Activated CD4-positive, alpha-beta T cell treated with anti-CD3 and anti-CD28 coated beads, Interleukin-2, amount 10 ng/mL, durations not matched to agents 7 days and 5 days (primary cell): ENCODE measurements at places on chromosomes 1 and 21.

- DNase-seq = no peak
These were observed 448 bp downstream of the G0S2 start for GRCh38 chr1:209675565-209676154.

GRCh38 chr1:57064379-57065140, 98.7 kb upstream of the C8B start:
- no peak for DNase-seq

DNA sequence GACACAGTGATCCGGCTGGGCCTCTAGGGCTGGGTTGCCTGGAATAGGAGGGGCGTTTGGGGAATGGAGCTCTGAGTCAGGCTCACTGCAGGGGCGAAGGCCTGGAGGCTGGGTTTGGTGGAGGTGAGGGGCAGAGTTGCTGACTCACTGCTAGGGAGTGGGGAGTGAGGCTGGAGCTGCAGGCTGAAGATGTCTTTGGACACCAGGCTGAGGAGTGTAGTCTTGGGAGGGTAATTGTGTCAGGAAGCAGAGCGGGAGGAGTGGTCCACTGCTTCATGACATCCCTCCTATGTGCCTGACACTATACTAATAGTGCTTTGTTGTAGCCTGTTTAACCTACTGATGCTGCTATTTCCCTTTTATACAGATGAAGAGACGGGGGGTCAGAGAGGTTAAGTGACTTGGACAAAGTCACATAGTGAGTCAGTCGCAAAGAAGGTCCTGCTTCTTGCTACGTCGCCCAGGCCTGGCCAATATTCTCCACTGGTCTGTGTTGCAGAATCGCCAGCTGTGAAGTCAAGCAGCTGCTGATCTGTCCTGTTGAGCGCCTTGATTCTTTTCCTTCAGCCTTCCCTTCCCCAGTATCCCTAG, 13.6 kb downstream of the ACTL8 start:
- no peak for DNase-seq

DNA sequence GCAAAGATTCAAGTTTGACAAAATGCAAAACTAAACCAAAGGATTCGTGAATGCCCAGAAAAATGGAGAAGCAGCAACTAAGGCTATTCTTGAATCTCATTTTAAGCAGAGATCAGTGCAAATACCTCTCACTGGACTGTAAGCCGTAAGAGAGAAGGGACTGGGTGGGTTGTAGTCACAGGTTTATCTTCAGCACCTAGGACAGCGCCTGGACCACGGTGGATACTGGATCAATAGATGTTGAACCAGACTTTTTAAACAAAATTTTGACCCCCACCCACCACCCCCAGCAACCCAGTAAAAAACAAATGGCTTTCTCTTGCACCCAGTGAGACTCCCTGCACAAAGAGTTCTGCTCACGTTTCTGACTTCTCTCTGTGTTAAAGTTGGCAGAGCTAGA, 347.1 kb downstream of the AJAP1 start:
- DNase-seq = peak; percentile 13

GRCh38 chr1:79568411-79568810, 561.9 kb upstream of the ADGRL4 start:
- DNase-seq = no peak

- no peak for DNase-seq
These were observed 49.1 kb upstream of the GNG12 start for GRCh38 chr1:67882196-67882958.

DNA sequence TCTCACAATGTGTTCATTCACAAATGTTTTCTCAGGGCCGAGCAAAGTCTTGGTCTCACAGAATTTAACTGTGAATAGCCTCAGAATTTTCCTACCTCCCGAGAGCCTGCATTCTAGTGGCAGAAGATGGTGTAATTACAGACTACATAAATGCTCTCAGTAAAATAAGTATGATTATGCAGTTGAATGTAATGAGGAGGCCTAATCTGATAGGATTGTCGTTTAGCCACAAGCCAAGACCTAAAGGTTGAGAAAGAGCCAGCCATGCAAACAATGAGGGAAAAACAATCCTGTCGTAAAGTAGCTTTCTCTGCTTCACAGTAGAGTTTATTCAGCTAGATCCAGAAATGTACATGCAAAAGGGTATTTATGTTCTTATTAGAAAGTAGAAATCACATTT, 607.8 kb upstream of the B3GALT2 start:
- DNase-seq = no peak

DNA sequence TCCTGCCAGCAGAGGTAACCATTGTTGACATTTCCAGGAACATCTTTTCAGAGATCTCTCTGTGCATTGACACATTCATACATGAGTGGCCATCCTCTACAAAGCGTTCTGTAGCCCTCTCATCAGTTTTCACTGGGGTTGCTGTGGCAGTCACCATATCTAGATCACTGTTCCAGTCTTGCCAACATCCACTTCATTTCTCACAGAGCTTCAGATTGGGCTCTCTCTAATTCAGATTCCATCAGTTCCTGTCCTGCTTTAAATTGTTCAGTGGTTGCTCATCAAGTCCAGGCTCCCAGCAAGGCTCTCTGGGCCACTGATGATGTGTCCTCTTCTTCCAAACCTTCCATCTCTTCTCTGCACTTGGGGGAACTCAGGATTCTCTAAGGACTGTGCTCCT, 173.7 kb downstream of the KCNJ6 start:
- no peak for DNase-seq

GRCh38 chr1:229027622-229028182, 243.2 kb upstream of the RAB4A start:
- DNase-seq = peak; percentile 32

DNA sequence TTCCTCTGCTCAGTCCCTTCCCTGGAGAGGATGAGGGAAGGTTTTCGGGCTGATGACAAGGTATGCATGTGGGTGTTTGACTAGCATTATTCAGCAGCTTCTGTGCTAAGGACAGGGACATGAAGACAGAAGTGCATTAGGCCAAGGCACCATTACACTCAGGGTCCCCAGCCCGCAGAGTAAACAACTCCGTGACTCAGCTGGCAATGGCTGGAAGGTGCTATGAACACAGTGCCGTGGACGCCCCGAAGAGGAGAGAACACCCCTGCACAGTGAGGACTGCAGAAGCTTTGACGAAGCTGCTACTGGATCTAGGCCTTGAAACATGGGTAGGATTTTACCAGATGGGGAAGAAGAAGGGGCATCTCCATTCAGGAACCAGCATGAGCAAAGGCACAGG, 13.7 kb upstream of the EPS8L3 start:
- DNase-seq = no peak

DNA sequence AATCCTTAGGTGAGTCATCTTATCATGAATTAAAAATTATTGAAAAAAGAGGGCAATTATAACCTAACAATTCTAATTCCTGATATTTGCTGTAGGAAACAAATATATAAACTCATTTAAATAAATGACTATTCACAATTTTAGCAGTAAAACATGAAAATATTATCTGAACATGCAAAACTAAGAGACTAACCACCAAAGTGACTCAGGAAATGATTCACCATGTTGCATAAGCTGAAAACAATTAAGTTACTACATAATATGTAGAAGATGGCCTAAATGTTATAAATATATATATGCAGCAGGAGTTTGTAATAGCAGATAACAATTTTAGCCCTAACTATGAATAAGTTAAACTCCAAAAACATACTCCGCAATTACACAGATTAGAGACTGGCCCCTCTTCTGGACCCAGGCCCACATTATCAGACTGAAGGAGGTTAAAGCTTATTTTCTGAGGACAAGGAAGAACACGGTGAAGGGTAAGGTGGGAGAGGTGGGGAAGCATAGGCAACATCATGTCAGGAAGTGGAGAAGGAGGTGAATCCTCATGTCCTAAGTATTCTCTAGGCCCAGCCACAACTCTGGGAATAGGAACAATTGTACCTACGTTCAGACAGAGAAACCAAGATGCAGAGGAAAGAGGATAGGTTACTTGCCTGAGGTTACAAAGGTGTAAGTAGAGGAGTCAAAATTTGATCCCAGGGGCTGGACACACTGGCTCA, 15.6 kb upstream of the AIM2 start:
- no peak for DNase-seq

GRCh38 chr1:68119445-68119844, 69.0 kb upstream of the DIRAS3 start:
- no peak for DNase-seq

DNA sequence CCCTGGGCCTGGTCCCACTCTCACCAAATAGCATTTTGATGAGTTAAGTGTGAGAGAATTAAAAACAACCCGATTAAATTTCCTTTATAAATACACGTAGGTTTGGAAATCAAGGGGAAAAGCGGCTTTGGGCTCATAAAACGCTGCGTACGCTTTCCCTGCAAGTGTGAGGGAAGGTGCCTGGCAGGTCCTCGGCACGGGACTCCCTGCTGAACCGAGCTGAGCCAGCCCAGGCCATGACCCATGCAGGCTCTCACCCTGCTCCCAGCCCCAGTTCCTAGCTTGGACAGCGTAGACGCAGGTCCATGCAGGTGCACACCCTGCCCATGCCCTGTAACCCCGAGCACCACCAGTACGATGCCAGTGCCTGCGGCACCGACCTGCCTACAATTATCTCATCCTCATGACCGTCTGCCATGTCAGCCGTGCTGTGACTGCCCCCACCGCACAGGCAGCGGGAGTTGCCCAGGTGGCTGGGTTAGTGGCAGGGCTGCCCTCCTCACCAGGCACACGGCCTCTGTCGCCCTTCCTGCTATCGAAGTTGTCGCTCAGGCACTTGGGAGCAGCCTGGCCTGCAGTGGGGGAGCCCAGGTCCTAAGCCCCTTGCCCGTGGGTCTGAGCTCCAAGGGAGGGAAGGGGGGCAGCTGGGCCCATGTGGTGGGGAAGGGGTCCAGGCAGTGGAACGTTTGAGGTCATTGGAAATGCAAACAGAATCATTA, 41.0 kb upstream of the ACTRT2 start:
- no peak for DNase-seq

DNA sequence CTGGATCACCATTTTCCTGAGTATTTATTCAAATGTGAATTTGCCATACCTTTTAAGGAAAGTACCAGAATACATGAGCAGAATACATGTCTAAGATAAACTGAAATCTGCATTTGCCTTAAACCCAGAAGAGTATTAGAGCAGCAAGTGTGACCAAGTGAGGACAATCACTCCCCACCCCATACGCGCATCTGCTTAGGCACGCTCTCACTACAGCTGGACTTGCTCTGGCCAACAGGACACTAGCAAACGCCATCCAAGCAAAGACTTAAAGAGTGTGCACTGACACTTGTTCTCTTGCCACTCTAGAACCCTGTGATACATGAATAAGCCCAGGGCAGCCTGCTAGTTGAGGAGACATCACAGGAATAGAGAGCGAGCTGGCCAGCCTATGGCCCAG, 25.6 kb downstream of the NUP133 start:
- DNase-seq = no peak

DNA sequence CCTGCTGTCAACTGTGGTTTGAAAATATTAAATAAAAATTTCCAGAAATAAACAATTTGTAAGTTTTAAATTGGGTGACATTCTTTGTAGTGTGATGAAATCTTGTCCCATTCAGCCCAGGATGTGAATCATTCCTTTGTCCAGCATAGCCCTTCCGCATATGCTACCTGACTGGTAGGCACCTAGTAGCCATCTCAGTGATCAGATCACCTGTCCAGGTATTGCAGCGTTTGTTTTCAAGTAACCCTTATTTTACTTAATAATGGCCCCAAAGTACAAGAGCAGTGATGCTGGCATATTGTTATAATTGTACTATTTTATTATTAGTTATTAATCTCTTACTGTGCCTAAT, 351.6 kb upstream of the B3GALT2 start:
- DNase-seq = no peak

GRCh38 chr21:41636636-41637630, 129.0 kb upstream of the TMPRSS2 start:
- no peak for DNase-seq

DNA sequence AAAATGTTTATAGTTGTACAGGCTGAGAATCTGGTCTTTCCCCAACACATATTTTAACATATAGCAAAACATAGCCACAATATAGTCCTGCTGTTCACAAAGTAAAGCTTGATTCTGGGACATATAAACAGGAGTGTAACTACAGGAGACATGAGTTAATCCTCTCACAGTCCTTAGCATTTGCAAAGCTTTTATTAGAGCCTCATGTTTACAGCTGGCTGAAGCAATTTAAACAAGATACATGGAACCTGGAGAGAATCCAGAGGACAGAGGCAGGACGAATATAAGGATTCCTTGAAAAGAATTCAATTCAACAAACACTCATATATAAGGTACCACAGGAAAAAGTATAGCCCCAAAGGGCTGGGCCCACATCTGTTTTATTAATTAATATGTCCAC, 163.4 kb downstream of the ADGRL4 start:
- no peak for DNase-seq

DNA sequence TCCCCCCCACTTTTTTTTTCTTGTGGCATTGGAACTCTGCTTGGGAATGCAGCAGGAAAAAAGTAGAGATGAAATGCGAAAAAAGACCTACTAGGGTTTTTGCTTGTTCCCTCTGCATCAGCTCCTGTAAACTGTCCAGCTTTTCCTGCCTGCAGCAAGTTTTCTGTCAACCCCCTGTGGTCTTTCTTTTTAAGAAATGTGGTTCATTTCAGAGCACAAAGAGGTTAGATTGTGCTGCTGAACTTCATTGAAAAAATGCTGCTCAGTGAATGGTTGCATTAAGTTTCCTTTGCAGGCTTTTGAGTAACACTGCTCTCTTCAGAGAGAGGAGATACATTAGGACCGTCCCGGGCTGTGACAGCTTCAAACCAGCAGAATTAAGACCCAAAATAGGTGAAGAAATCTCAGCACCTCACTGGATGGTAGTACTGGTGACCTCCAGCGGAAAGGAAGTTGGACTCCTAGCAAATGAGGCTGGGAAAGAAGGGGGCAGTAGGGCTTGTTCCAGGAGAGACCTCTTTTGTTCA, 80.7 kb downstream of the NDUFS5 start:
- DNase-seq = no peak

DNA sequence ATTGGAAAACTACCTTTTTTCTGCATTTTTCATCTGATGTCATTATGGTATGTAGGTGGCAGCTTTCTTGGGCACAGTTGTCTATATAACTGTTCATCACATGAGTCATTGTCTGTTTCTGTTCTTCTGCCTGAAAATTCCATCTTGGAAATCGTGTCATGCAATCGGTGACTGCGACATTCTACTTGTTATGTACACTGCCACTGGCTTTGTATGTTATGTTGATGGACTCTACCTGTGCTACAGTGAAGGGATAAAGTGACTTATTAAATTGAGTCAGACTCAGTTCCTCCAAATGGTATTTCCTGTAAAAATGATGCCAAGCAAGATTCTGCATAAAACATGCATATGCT, 8.6 kb downstream of the SMAP2 start:
- no peak for DNase-seq

- DNase-seq = no peak
These were observed 392 bp upstream of the TAGLN2 start for GRCh38 chr1:159925719-159926078.

- DNase-seq = no peak
These were observed 5.9 kb downstream of the TNR start for GRCh38 chr1:175737451-175737850.

GRCh38 chr1:63831409-63831808, 57.6 kb downstream of the ROR1 start:
- DNase-seq = no peak

DNA sequence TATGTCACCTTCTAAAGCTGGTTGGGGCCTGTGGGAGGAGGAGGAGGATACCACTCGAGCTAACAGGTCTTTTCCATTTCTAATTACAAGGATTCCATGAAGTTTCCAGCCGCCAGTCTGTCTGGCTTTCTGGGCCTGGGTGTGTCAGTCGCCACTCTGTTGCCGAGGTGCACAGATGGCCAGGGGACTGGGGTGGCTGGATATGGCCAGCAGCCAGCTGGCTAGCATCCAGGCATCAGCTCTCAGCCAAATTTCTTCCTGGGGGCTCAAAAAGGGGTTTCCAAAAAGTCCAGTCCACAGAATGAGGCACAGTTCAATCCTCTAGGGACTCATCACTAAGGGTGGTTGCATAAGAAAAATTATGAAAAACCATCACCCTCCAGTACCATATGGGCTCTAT, 32.4 kb downstream of the ITPKB start:
- no peak for DNase-seq
